ENCODE measurements at places on chromosomes 2 and 18. TPM values are rescaled to one million over a fixed set of nuclear protein-coding genes. Genes with fewer than 3 reads are reported as not detected.

RUFY4 gene
- total RNA-seq = 0.81 TPM

IL36G gene
- not detected for total RNA-seq

GRCh38 chr2:241870611-241871537, 1.3 kb downstream of the RTP5 start:
- H3K36me3 ChIP-seq = no peaks in the 10 kb centered on the region
- no peak overlapping the region for H3K4me3 ChIP-seq
- peak; percentile 55 for DNase-seq
- peaks cover 51% of the 10 kb centered on the region for H3K4me1 ChIP-seq
- H3K27me3 ChIP-seq = peaks cover under 1% of the 10 kb centered on the region
- H3K27ac ChIP-seq = peak overlapping the region; percentile 65

DNA sequence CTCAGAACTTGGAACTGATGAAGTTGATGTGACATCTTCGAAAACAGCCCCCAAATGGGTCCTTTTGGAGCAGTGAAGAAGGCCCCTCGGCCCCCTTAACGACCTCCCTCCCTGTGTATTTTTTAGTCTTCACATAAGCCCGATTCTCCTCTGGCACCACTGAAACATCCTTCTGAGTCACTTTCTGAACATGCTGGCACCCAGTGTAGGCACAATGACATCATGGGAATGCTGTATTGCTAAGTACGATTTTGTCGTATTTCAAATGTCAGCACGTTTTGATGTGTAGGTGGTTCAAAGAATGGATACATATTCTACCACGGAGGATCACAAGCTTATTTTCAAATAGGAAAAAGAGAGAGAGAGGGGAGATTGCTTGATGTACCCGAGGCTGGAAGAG, 111.7 kb upstream of the RIOK3 start:
- H3K27ac ChIP-seq = no peak overlapping the region
- H3K27me3 ChIP-seq = no peaks in the 10 kb centered on the region
- H3K4me3 ChIP-seq = no peak overlapping the region
- no peaks in the 10 kb centered on the region for H3K4me1 ChIP-seq

DNA sequence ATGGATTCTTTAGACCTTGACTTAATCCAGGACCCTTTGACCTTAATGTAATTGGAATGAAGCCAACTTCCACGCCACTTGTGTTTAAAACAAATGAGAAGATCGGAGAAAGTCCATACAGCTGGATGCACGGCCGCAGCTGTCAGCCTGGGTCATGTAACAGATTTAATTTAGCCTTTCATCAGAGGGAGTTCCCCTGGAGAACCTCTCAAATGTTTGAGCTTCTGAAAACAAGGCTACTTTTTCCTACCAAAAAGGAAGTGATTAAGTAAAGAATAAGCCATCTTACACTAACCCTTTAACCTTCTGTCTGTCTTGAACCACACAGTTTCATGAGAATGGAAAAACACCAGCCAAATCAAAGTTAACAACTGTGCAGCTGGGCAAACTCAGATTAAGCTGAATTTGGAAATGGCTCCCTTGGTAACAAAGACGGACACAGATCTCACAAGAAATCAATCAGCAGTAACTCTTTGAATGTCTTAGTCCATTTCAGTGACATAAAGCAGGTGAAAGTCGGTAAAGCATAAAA, 103.6 kb downstream of the DOCK10 start:
- no peak for DNase-seq
- H3K36me3 ChIP-seq = peaks cover 72% of the 10 kb centered on the region
- H3K4me1 ChIP-seq = peaks cover 78% of the 10 kb centered on the region
- H3K27me3 ChIP-seq = no peaks in the 10 kb centered on the region
- peak overlapping the region; percentile 83 for H3K27ac ChIP-seq

- no peaks in the 10 kb centered on the region for H3K4me1 ChIP-seq
- no peak for DNase-seq
- no peak overlapping the region for H3K27ac ChIP-seq
- H3K4me3 ChIP-seq = no peak overlapping the region
- H3K36me3 ChIP-seq = no peaks in the 10 kb centered on the region
Observed at GRCh38 chr2:50318147-50318546, 713.8 kb downstream of the NRXN1 start.

DNA sequence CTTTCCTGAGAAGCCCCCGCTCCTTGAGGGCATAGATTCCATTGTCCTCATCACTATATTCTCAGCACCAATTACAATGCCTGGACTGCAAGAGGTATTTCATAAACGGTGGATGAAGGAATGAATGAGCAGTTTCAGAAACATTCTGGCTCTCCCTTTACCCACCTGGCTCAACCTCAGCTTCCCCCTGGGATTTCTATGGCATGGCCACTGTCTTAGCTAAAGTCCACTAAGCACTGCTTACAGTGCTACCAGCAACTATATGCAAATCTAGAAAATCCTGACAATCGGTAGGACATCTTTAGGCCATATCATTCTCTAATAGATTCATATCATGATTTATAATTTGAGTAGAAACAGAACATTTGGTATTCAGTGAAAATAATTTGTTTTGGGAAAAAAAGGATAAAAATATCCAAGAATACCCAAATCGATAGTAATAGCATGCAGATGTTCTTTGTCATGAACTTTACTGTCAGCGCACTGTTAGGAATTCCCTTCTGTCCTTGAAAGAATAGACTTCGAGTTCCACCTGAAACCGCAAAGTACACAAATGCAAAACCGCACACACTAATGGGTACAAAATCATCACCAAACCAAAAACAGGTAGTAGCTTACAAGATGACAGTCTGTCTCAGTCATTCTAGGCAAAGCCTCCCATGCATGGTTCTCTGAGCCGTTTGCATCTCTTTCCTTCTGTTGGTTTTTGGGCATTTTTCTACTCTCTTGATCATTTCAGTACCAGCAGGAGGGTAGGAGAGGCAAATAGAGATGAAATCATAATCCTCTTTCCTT, 303.6 kb upstream of the ID2 start:
- DNase-seq = no peak
- H3K4me1 ChIP-seq = peaks cover 26% of the 10 kb centered on the region

GRCh38 chr18:24995056-24995455, 356.9 kb downstream of the ZNF521 start:
- H3K36me3 ChIP-seq = no peaks in the 10 kb centered on the region
- H3K4me1 ChIP-seq = no peaks in the 10 kb centered on the region
- no peak overlapping the region for H3K27ac ChIP-seq
- no peaks in the 10 kb centered on the region for H3K27me3 ChIP-seq

Measured in activated CD8-positive, alpha-beta T cell treated with anti-CD3 and anti-CD28 coated beads, Interleukin-2, amount 10 ng/mL, durations not matched to agents 7 days and 5 days (primary cell).